ENCODE measurements at places on chromosomes 16 and 17.

DNA sequence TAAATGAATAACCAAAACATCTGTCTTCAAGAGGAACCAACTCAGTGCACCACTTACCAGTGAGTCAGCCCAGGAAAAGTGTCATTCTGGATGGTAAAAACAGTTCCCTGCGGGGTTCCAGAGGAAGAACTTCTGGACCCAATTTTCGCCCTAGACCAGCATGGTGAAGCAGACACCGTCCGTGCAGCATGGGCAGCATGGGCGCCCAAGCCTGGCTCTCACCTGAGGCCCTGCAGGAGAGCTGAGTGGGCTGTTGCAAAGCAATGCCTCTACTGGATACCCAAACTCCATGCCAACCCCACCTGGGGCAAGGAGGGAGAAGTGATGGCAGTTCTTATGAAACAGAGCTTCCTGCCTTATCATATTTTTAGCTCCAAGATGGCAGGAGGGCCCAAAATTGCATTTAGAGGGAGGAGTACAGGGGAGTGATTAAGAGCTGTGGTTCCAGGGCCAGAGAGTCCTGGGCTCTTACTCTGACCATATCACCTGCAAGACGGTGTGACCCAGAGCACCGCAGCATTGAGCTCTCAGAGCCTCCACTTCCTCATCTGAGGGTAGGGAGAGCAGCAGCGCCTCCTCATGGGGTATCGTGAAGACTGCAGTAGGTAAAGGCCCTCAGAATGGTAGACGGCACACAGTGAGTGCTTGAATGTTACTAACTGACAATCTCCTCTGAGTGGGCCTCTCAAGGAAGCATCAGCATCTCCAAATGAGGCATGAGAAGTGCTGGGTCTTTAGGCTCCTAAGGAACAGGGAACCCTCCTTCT is 16.6 kb upstream of the INPP5K start:
- peak; percentile 53 for DNase-seq

DNA sequence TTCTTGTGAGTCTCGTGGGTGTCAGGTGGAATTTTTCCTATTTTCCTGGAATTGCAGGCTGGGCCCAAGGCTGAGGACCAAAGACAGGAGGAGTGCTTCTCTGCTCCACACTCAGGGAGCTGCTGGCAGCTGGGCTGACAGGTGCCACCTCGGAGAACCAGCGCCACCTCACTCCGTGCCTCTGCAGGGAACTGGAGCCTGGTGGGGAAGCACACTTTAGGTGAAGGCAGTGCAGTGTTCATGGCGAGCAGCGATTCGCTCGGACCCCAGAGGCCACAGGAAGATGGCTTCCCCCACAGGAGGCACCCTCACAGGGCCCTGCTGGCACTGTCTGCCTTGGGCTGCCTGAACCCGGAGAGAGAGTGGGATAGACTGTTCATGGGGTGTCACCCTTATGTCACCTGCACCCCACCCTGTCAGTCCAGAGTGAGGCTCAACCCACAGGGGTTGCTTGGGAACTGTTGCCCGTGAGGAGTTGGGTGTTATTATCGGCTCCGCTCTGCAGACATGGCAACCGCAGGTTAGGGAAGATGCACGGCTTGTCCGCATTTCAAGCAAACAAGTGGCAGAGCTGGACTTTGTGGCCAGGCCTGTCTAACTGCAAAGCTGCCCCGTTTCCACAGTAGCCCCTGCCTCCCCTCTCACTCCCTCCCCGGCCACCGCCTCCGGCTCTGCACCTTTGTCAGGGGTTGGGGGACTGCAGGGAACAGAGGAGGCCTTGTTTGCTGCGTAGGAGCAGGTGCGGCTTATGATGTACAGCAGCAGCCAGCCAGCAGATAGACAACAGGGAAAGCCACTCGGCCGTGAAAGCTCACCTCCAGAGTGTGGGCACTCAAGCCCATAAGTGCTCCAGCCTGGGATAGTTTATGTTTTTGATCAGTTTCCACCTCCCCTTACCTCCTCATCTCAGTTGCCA is 15.5 kb downstream of the TBC1D24 start:
- DNase-seq, result no peak

DNA sequence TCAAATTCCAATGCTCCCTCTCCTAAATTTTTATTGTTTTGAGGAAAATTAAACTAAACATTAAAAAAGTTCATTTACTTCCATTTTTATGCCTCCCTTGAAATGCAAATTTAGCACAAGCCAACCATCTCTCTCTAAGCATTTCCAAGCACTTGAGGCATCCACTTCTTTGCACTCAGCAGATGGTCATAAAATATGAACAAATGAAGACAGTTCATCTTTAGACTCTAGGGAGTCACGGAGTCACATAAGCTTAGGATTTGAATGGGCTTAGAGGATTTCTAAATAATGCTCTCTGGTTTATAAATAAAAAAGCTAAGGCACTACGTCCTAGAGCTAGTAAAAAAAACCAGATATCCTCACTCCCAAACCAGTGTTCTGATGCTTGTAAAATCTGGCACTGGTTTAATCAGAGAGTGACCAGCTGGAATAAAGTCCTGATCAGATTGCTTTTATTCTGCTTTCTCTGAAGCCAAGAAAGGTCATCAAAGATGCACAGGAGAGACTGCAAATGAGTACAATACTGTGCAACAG is 204.2 kb downstream of the CA10 start:
- DNase-seq, result no peak

DNA sequence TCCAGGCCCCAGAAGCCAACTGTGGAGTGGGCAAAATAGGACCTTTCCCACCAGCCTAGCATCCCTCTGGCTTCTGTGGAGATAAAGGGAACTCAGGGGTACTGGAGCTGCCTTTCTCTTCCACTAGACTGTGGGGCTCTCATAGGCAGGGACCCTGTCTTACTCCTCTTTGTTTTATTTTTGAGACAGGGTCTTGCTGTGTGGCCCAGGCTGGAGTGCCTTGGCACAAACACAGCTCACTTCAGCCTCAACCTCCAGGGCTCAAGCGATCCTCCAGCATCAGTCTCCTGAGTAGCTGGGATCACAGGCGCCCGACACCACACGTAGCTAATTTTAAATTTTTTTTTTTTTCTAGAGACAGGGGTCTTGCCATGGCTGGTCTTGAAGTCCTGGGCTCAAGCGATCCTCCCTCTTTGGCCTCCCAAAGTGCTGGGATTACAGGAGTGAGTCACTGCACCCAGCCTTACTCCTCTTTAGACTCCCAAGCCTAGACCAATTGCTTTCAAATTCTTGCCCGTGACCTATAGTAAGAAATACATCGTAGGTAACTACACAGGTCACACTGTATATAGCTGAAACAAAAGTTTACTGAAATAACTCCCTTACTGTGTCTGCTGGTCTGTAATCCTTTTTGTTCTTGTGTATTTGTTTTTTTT is 2.6 kb downstream of the RAI1 start:
- DNase-seq, result no peak

DNA sequence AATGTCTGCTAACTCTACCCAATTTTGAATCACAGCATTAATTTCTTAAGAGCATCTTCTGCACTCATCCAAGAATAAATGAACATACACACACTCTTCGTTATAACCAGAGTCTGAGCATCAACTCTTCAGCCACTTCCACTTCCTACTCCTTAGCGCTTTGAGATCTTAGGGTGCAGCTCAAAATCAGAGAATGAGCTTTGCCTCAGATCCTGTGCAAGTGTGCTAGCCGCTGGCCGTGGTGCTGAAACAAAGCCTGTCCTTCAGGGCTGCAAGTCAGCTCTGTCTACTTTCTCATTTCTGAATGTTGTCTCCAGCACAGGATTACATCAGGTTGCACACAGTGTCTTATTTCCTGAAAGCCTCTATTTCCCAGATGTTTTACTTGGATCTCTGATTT is 165.4 kb downstream of the AIPL1 start:
- peak; percentile 56 for DNase-seq

- no peak for DNase-seq
Measured at GRCh38 chr17:8963014-8963413, 2.5 kb downstream of the PIK3R5 start.

DNA sequence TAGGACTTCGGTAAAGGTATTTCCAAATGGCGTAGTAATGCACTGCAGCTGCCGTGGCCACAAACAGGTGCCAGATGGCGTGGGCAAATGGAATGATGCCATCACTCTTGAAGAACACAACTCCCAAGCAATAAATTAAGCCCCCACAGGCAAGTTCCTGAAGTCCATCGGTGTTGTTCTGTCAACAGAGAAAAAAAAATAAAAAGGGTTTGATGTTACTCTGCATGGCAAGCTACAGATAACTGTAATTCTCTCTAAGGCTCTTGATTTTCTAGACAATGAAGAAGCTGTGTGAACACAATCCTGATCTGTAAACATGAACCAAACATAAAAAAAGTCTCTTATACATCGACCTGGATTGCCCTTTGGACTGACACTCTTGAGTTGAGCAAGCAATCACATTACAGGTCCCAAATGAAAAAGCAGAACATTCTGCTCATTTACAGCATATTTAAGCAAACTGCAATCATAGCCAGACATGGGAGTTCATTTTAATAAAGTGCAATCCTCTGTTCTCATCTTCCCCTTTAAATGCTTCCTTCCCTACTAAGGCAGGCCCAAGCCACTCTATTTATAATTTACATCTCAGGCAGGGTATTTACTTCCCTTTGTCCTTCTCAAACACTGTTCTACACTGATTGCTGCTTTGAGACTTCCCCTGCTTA is 27.1 kb downstream of the MMD start:
- no peak for DNase-seq

DNA sequence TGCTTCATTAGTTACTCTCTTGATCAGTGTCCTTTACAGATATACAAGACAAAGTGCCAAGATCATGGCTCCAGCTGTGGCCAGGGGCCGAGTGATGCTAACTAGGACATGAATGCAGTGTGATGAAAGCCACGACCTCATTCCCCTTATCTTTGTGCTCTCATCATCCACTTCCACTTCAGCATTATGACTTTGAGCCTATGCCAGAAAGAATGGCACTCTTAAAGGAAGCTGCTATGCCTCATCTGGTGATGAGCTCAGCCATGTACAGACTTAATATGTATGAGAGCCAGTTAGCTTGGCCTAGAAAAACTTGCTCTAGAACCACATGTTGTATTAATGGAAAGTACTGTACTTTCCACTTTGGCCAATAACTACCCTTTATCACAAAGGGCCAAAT is 179.1 kb downstream of the TOX3 start:
- no peak for DNase-seq

DNA sequence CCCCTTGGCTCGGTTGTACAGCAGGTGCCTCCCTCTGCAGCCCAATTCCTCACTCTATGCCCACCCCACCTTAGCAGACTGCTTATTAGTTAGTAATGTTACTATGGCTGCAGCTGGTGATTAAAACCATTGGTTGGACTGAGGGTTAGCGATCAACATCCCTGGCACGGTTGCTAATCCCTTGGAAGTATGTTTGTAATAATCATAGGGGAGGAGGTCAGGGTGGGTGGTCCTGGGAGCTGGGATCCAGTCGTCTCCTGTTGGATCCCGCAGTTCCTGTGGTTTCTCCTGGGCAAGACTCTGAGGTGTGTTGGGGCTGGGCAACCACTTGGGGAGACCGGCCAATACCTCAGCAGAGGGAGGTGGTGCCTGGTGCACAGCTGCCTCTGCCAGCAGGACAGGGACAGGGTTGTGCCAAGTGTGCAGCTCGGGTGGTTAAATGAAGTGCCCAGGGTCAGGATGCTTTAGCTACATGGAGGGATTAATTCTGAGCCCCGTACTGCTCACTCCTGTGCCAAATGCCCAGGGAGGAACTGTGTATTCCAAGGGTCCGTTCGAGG is 38.0 kb downstream of the FZD2 start:
- no peak for DNase-seq

DNA sequence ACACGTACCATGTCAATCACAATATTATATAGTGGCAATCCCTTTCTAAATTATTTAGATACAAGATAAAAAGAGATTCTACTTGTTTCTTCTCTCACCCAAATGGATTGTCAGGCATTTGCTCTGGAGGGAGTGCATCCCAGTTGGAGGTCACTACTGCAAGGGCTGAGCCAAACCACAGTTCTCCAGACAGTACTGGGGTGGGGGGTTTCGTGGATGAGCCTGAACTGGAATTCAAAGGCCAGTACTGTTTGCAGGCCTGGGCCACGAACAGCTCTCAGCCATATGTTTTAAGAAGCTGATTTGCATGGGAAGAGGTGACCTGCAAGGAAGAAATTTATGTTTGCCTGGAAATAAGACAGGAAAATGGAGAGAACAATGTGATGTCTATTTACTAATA is 314.9 kb downstream of the PMP22 start:
- DNase-seq, result no peak
